CD8-positive, alpha-beta memory T cell (primary cell): ENCODE measurements at places on chromosomes 1 and 21. TPM values are rescaled to one million over a fixed set of nuclear protein-coding genes. Genes with fewer than 3 reads are reported as not detected.

- peak overlapping the region; percentile 82 for H3K4me3 ChIP-seq
- peaks cover 14% of the 10 kb centered on the region for H3K4me1 ChIP-seq
- peak overlapping the region; percentile 86 for H3K27ac ChIP-seq
- H3K36me3 ChIP-seq = no peaks in the 10 kb centered on the region
Measured at GRCh38 chr1:85202092-85202863, 1.5 kb upstream of the SYDE2 start.

GRCh38 chr1:51433269-51433971 is 85.6 kb downstream of the EPS15 start:
- H3K36me3 ChIP-seq = peaks cover under 1% of the 10 kb centered on the region
- peak overlapping the region; percentile 44 for H3K27ac ChIP-seq
- peaks cover 26% of the 10 kb centered on the region for H3K4me1 ChIP-seq

Gene BCAN
- not detected for total RNA-seq

DNA sequence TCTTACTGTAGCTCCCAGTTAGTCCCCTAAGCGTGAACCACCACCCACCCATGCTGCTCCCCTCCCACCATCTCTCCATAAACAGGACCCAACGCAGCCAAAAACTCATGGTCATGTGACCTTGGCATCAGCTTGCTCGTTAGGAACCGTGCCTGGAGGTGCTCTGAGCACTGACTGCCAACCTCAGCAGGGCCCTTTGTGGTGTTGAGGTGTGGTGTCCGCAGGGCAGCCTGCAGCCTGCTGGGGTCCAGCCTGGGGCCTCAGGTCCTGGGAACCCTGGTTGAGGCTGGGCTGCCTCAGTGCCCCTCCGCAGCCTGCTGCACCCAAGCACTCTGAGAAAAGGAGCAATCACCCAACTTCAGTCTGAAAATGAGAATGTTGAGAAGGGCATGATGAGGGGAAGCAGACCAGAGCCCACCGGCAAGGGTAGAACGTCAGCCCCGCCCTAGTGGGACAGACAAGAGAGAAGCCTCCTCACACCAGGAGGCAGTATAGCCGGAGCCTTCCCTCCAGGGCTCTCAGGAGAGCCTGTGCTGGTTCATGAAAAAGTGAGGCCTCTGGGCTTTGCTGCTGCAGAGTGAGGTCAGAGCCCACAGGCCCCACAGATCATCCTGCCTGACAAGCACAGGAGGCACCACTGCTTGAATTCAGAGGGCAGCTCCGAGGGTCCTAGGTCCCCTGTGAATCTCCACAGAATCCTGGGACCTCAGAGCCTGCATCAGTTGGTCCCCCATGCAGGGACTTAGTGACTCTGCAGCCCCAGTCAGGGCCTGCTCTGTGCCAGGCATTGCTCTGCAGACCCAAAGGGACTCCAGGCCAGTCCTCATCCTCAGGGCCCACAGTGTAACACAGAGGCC is 4.9 kb upstream of the COL6A2 start:
- H3K4me1 ChIP-seq = no peaks in the 10 kb centered on the region
- H3K27me3 ChIP-seq = no peaks in the 10 kb centered on the region
- no peak for DNase-seq
- H3K27ac ChIP-seq = no peak overlapping the region
- H3K36me3 ChIP-seq = no peaks in the 10 kb centered on the region

- no peak overlapping the region for H3K4me3 ChIP-seq
- DNase-seq = no peak
- no peaks in the 10 kb centered on the region for H3K4me1 ChIP-seq
- H3K27me3 ChIP-seq = no peaks in the 10 kb centered on the region
Measured at GRCh38 chr1:17768651-17769241, 13.6 kb downstream of the ACTL8 start.

Gene DNAJC28
- 0.60 TPM for total RNA-seq

DNA sequence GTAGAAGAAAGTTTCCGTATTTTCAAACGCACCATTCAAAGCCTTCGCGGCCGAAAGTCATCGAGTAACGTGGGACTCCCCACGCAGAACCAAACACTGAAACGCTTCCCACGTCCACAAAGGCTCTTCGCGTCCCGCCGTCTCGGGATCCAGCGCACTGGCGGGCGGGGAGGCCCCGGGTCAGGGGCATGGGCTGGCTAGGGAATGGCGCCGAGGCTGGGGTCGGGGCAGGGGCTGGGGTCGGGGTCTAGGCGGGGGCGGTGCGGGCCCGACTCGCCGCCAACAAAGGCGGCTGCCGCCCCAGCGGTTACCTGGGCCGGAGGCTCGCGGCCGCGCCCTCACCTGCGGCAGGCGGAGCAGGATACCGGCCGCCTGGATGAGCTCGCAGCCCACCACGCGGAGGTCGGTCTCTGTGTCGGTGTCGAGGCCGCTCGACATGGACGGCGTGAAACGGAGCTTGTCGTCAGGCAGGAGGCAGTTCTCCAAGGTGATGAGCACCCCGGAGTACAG is 403 bp downstream of the CCNL2 start:
- peaks cover 56% of the 10 kb centered on the region for H3K36me3 ChIP-seq
- peak overlapping the region; percentile 86 for H3K27ac ChIP-seq
- H3K27me3 ChIP-seq = no peaks in the 10 kb centered on the region
- peak overlapping the region; percentile 78 for H3K4me3 ChIP-seq
- no peak for DNase-seq

DNA sequence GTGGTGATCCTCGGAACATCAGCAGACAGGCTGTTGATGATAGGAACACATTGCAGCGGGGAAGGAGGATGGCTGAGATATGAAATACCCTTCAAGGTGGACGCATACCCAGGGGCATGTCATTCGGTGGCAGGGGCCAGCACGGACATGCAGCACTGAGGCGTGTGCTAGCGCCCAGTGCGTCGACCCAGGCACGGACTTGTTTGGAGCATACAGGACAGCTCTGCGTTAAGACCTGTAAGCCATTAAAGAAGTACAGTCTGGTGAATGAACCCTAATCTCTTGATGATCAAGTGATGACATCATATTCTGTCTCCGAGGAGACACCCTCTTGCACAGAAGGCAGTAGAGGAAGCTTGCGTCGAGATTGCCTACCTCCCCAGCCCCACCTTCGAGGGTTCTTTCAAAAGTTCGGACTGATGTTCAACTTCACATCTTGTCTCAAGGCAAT is 63.6 kb upstream of the KIF26B start:
- DNase-seq = no peak
- H3K27me3 ChIP-seq = no peaks in the 10 kb centered on the region
- no peak overlapping the region for H3K27ac ChIP-seq
- H3K4me1 ChIP-seq = no peaks in the 10 kb centered on the region

- H3K4me1 ChIP-seq = no peaks in the 10 kb centered on the region
- no peak overlapping the region for H3K27ac ChIP-seq
- H3K4me3 ChIP-seq = no peak overlapping the region
- H3K27me3 ChIP-seq = no peaks in the 10 kb centered on the region
- DNase-seq = no peak
Measured at GRCh38 chr1:37148663-37149062, 114.3 kb upstream of the GRIK3 start.

DNA sequence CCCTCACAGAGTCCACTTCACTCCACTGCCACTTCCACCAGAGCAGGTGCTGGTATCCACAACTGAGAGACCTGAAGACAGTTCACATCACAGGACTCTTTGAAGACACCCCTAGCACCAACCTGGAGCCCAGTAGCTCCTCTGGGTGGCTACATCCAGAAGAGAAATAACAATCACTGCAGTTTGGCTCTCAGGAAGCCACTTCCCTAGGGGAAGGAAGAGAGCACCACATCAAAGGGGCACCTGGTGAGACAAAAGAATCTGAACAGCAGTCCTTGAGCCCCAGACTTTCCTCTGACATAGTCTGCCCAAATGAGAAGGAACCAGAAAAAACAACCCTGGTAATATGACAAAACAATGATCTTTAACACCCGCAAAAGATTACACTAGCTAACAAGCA is 113.2 kb downstream of the TENT5C start:
- no peak for DNase-seq
- no peaks in the 10 kb centered on the region for H3K27me3 ChIP-seq
- H3K4me3 ChIP-seq = no peak overlapping the region

Gene CRYBG2
- total RNA-seq = 1.3 TPM

DNA sequence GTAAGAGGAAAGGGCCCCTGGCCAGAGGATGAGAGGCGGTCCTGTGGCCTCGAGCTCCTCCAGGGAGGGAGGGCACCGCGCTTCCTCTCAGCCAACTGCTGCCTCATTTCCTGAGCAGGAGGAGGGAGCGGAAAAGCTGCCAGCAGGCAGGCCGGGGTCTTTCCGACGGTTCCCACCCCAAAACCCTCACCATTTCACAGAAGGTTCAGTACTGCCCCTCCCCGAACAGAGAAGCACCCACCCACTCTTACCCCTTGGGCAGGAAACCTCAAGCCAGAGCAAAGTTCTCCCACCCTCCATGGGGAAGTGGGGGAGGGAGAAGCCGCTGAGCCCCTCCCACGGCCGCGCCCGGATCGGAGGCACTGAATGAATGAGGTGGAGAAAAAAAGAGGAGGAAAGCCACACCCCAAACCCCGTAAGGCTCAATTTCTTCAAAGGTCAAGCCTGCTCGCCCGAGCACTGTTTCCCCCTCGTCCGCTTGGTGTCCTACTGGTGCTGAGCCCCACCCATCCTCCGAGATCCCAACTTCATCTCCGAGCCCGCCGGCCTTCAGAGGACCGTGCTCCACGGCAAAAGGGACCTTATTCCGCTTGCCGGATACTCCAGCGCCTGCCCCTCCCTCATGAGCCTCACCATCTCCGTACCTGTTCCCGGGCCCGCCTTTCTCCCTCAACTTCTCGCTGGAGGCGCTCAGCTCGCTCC is 9.4 kb downstream of the TPM3 start:
- peak overlapping the region; percentile 85 for H3K4me3 ChIP-seq
- no peaks in the 10 kb centered on the region for H3K27me3 ChIP-seq
- peak overlapping the region; percentile 92 for H3K27ac ChIP-seq
- H3K4me1 ChIP-seq = peaks cover 51% of the 10 kb centered on the region
- peak; percentile 71 for DNase-seq

Gene RNU1-4
- total RNA-seq = 1,300 TPM

Gene ARTN
- 0.49 TPM for total RNA-seq

Gene TPTE
- not detected for total RNA-seq

- no peaks in the 10 kb centered on the region for H3K27me3 ChIP-seq
- DNase-seq = no peak
- H3K36me3 ChIP-seq = no peaks in the 10 kb centered on the region
- no peaks in the 10 kb centered on the region for H3K4me1 ChIP-seq
Measured at GRCh38 chr1:100164216-100164615, 13.8 kb downstream of the LRRC39 start.

GRCh38 chr1:178537382-178538090 is 24.6 kb downstream of the TEX35 start:
- no peak overlapping the region for H3K27ac ChIP-seq
- H3K27me3 ChIP-seq = no peaks in the 10 kb centered on the region
- peaks cover 7% of the 10 kb centered on the region for H3K4me1 ChIP-seq
- DNase-seq = no peak
- no peaks in the 10 kb centered on the region for H3K36me3 ChIP-seq
- H3K4me3 ChIP-seq = no peak overlapping the region

GRCh38 chr1:63023171-63023570 is 239.2 kb downstream of the ATG4C start:
- DNase-seq = no peak
- H3K4me1 ChIP-seq = no peaks in the 10 kb centered on the region
- H3K36me3 ChIP-seq = no peaks in the 10 kb centered on the region
- H3K27ac ChIP-seq = no peak overlapping the region

- H3K27me3 ChIP-seq = no peaks in the 10 kb centered on the region
- H3K4me1 ChIP-seq = no peaks in the 10 kb centered on the region
- H3K4me3 ChIP-seq = no peak overlapping the region
- no peak for DNase-seq
- no peak overlapping the region for H3K27ac ChIP-seq
- H3K36me3 ChIP-seq = no peaks in the 10 kb centered on the region
Measured at GRCh38 chr1:234072793-234073192, 168.3 kb downstream of the SLC35F3 start.

Gene GUCA2B
- not detected for total RNA-seq

GRCh38 chr1:228294717-228295116 is 86.9 kb downstream of the OBSCN start:
- no peaks in the 10 kb centered on the region for H3K36me3 ChIP-seq
- H3K27ac ChIP-seq = no peak overlapping the region
- no peak for DNase-seq
- no peak overlapping the region for H3K4me3 ChIP-seq
- no peaks in the 10 kb centered on the region for H3K4me1 ChIP-seq

Gene RCAN3
- 62.6 TPM for total RNA-seq

Gene CFHR4
- not detected for total RNA-seq

DNA sequence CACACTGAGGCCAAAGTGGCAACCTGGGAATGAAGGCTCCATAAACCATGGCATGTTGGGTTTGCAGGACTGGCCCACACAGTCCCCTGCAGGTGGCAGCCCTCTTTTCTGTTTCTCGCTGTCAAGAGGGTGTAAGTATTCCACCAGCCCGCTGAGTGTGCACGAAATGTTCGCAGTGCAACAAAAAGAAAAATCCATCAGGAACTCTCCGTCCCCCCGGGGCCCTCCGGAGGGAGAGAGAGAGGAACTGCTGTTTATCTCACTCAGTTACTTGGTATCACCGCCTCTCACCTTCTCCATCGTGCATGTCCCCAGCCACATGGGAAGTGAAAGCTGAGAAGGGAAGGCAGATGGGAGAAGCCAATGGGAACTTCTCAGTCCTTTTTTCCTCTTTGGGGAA is 38.3 kb downstream of the NCF2 start:
- no peaks in the 10 kb centered on the region for H3K4me1 ChIP-seq
- DNase-seq = no peak
- H3K27me3 ChIP-seq = no peaks in the 10 kb centered on the region
- H3K36me3 ChIP-seq = peaks cover 41% of the 10 kb centered on the region
- no peak overlapping the region for H3K4me3 ChIP-seq
- H3K27ac ChIP-seq = no peak overlapping the region

GRCh38 chr1:34984435-34984792 is 733 bp downstream of the TMEM35B start:
- H3K4me3 ChIP-seq = peak overlapping the region; percentile 92
- H3K27ac ChIP-seq = peak overlapping the region; percentile 78
- no peak for DNase-seq
- H3K27me3 ChIP-seq = no peaks in the 10 kb centered on the region

Gene KCTD3
- 0.64 TPM for total RNA-seq

DNA sequence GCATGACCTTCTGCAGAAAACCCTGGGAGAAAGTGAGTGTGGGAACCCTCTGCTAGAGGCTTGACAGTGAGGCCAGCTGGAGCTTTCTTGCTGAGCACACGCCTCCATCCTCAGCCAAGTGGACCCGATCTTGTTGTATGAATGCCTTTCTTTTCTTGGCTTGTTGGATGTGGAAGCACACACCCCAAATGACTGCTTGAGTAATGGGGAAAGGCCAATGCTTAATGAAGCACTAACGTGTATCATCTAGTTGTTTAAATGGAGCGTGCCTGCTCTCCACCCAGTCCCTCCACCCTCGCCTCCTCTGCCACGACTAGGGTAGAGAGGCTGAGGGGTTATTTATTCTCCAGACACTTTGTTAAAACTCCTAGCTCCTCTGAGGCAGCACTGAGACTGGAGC is 54.3 kb upstream of the IKBKE start:
- H3K27ac ChIP-seq = no peak overlapping the region
- no peak for DNase-seq
- H3K27me3 ChIP-seq = no peaks in the 10 kb centered on the region
- H3K4me3 ChIP-seq = no peak overlapping the region
- no peaks in the 10 kb centered on the region for H3K4me1 ChIP-seq

GRCh38 chr1:38613996-38614395 is 245.6 kb downstream of the RRAGC start:
- H3K27me3 ChIP-seq = no peaks in the 10 kb centered on the region
- H3K27ac ChIP-seq = no peak overlapping the region
- H3K4me1 ChIP-seq = no peaks in the 10 kb centered on the region
- no peak overlapping the region for H3K4me3 ChIP-seq
- DNase-seq = no peak

Gene PTPN14
- total RNA-seq = 0.91 TPM

Gene NLRP3
- 2.6 TPM for total RNA-seq
